ENCODE measurements at places on chromosomes 2 and 18.

GRCh38 chr2:143684551-143685320 is 555.5 kb downstream of the ARHGAP15 start:
- no peak for DNase-seq

GRCh38 chr2:71154798-71155197 is 24.4 kb downstream of the MPHOSPH10 start:
- DNase-seq: no peak

DNA sequence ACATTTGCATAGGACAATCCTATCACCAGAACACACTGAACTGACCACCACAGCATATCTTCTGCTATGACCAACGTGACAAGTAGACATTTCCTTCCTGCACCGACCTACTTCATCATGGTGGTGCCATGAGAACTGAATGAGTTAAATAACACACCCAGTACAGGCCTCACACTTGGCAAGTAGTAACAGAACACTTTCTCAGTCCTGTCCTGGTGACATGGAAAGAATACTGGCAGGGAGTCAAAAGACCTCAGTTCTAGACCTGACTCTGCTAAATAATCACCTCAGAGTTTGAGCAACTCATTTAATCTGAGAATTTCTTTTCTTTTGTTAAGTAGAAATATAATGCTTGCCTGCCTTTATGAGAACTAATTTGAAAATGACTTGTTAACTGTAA is 186.3 kb upstream of the SMAD7 start:
- DNase-seq: no peak

GRCh38 chr2:17257189-17257909 is 260.9 kb downstream of the RAD51AP2 start:
- DNase-seq: no peak

DNA sequence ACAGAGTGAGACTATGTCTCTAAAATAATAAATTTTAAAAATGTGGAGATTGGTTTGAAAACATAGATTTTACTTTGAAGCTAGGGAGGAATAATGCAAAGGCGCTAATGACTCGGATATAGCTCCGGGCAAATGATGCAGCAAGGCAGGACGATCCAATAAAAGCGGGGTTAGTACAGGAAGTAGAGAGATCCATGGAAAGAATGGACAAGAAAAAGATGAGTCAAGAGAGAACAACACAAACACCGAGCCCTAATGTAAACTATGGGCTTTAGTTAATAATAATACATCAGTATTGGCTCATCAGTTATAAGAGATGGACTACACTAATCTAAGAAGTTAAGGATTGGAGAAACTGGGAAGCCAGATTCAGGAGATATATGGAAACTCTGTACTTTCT is 74.5 kb downstream of the QPCT start:
- DNase-seq: no peak

- no peak for DNase-seq
Observed at GRCh38 chr2:40658941-40659340, 207.1 kb upstream of the SLC8A1 start.

GRCh38 chr2:88318071-88318955 is 134.2 kb downstream of the FOXI3 start:
- no peak for DNase-seq

DNA sequence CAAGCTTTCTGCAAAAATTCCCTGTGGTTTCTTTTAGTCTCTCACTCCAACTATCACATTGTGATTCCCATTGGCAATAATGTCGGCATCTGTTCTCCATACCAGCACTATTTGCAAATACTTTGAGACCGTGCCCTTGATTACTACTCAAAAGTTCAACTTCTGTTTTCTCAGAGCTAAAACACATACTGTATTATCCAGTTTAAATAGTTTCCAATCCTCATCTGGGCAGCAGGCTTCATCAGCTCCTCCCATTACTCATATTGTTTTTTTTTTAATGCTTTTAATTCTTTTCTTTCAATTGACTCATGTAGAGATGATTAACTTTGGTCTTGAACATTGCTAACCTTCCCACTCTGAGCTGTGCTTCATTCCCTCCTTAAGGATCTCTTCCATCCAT is 135.8 kb downstream of the METTL8 start:
- no peak for DNase-seq

DNA sequence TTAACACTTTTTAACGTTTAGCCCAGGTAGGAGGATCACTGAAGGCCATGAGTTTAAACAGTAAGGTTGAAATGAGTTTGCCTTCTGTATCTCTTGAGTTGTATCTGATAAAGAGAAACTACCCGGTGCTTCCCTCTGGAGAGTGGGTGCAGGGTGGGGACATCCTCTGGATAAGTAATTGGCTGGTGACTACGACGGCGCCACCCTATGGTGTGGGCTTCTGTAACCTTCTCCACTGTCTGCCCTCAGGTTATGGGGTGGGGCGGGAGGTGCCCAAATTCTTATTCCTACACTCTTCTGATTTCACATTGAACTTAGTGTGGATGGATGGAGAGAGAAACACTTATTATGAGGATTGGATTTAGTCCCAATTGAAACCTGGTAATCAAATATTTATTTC is 68.8 kb downstream of the LDLRAD4 start:
- no peak for DNase-seq

DNA sequence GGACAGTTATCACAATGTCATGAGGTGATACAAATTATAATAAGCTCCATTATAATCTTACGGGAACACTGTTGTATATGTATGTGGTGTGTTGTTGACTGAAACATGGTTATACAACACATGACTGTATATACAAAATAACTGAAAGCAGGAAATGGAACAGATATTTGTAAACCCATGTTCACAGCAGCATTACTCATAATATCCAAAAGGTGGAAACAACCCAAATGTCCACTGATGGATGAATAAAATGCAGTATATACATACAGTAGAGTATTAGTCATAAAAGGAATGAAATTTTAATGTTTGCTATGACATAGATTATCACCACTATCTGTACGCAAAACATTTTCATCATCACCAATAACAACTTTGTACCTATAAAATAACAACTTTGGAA is 107.3 kb downstream of the USP34 start:
- no peak for DNase-seq

All from GDM1 (cell line).